ENCODE measurements at places on chromosomes 7 and 10.
A peak's percentile ranks its signal among the peaks of the same experiment; 100 is the strongest.

DNA sequence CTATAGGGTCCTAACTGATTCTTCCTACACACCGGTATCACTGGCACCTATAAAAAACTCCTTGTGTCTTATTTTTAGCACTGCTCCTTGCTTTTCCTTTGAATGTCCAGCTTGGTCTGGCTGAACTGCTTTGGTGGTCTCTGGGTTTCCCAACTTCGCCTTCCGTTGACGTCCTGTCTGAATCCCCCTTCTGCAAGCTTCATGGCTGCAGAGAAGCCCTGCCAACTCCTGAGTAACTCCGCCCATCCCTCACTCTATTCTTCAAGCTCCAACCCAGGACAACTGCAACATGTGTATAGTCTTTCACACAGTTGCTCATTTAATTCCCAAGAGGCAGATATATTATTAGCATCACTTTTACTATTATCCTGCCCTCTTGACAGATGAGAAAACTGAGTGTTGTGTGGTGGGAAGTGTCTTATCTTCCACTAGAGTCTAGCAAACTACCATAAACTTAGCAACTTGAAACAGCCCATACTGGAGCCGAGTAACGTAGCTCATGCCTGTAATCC is 40.9 kb downstream of the MTURN start:
- no peak for DNase-seq

GRCh38 chr10:127987467-127988380 is 80.8 kb downstream of the PTPRE start:
- no peak for DNase-seq

DNA sequence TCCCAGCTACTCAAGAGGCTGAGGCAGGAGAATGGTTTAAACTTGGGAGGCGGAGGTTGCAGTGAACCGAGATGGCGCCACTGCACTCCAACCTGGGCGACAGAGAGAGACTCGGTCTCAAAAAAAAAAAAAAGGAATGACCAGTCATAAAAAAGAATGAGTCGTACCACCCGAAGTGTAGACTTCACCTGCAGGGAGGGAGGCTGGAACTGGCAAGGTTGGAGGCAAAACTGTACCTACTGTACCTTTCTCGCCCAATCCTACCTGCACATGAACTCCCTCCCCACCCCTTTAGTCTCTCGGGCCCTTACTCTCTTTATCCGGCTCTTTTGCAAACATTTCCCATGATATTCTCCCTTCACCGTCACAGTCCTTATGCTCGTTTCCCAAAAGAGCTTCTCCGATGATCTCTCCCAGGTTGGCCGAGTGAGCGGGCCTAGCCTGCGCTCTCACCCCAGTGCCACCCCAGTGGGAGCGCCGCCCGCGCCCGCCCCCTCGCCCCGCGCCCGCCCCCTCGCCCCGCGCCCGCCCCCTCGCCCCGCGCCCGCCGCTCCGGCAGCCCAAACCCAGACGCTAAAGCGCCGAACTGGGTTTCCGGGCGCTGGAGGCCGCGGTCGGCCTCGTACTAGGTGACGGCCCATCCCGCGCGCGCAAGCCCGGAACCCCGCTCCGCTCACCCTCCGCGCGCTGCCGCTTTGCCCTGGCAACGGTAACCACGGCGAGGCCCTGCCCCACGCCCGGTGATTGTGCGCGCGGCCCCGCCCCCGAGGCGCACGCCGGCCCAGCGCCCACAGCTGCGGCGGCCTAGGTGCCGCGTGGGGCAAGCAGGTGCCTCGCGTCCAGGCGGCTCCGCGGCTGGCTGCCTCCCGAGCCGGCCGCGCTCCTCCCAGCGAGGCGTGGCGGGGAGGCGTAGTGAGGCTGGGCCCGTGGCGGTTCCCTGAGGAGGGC is at the start of gene SMKR1:
SMKR1 (plus strand) TSS at position 772 of the 948 bp plus-strand sequence. CDS start 294 bp downstream, outside the sequence.
- peak; percentile 85 for DNase-seq

DNA sequence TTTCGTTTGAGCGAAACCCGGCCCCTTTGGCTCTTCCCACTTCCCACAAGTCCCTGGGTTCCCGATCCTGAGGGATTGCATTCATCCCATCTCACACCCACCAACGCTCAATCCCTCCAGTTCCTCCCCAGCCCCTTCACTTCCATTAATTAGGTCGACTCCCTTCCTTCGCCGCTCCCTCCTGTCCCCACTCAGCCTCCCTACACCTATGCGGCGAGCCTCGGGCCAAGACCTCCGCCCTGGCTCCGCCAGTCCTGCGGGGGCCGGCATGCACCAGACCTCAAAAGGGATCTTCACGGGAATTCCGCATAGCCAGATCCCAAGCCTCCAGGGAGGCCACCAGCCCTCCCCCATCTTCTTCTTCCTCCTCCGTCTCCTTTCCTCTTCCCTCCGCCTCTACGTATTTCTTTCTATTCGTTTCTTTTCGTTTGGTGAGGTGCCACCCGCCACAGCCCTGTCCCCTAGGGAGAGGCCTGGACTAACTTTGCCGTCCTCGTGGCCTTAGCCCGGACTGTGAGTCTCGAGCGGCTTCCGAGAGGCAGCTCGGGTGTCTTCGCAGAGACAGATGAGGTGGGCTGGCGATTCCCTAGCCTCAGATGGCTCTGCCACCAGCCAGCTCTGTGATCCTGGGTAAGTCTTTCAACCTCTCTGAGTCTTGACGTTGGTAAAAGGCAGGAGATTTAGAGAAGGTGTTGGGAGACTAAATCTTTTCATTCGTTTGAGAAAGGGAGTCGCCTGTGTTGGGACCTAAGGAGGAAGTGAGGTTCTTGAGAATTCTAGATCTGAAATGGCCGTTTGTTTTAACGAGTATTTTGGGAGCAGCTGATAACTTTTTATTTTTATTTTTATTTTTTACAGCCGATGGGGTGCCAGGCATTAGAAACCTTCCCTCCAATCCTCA is 8.1 kb upstream of the LBX1 start:
- DNase-seq = no peak

DNA sequence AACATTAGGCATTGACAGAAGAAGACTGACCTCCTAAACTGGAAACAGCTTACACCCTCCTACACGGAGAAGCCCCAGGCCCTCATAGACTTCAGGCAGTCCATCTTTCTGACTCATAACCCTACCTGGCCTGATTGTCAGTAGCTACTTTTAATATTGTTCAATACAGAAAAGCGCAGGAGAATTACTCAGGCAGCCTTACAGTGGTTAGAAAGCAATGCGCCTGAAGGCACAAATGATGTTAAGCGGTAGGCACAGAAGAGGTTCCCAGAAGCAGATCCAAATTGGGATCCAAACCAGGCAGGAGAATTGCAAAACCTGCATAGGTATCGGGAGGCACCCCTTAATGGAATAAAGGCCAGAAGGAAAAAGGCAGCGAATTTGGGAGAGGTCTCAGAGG is 5.4 kb upstream of the CYREN start:
- no peak for DNase-seq

- no peak for DNase-seq
Observed at GRCh38 chr10:118958984-118959925, 70.3 kb upstream of the NANOS1 start.

DNA sequence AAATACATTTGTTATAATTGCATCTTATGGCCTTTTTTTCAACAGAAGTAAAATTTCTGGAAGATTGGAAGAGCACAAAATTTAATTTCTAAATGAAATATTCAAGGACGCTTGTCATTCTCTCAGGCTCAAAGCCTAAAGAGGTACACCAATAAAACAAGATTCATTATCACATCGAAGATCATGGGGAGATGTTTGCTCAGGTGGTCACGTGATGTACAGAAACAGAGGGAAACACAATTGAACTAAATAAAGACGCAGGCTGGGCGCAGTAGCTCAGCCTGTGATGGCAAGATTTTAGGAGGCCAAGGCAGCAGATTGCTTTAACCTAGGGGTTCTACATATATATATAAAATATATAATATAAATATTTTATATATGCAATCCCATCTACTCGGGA is 37.3 kb upstream of the TMEM254 start:
- DNase-seq = no peak

DNA sequence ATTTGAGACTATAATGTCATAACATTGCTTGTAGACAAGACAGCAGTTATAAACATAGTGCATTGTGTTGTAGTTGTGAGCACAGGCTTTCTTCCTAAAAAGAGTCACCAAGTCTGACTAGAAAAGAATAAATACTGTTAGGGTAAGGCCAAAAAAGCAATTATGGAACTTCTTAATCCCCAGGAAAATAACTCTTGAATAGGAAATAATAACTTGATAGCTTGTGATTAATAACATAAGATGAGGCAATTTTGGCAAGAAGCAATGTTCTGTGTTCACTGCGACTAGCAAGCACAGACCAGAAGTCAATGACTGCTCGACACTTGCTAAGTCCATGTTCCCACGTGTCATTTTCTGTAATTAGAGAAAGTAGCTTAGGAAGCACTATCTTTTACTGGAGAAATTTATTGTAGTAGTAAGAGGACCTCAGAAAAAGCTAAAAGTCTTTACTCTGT is 97.1 kb downstream of the AGMO start:
- DNase-seq = no peak

DNA sequence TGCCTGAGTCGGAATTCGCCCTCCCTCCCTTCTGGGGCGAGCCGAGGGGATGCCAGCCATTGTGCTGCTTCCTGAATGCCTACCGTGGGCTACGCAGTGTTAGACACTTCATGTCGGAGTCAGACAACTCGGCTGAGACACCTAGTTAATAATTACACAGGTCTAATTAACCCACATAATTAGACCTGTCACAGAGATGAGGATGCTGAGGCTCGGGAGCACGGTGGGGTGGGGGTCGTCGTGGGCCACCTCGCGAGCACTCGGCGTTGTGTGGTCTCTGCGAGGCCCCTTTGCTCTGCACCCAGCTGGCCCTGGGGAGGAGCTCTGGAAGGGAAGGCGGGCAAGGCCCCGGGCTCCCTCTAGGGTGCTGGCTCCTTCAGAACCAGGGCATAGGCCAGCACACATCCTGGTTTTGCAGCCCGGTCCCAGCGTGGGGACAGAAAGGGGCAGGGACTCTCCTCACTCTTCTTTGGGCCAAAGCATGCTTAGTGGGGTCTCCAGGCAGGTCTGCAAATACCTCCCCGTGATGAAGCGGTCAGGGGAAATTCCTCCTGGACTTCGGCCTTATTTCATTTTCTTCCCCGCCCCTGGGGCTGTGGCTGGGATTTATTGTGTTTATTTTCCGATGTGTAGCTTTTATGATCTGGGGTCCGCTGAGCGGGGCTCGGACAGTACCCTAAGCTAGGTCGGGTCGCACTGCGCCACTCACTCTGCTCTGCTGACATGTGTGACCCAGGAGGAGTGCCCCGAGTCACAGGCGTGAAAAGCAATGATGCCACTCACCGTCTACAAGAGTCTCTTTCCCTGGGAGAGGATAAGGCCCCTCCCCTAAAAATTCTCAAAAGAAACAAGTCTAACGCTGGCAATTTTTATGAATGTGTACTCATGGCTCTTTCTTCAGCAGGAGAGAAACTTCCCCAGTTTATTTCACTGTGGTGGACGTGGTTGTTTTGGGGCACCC is 4.9 kb upstream of the FOXL3 start:
- no peak for DNase-seq

GRCh38 chr7:69670701-69671100 is 72.4 kb downstream of the AUTS2 start:
- no peak for DNase-seq

DNA sequence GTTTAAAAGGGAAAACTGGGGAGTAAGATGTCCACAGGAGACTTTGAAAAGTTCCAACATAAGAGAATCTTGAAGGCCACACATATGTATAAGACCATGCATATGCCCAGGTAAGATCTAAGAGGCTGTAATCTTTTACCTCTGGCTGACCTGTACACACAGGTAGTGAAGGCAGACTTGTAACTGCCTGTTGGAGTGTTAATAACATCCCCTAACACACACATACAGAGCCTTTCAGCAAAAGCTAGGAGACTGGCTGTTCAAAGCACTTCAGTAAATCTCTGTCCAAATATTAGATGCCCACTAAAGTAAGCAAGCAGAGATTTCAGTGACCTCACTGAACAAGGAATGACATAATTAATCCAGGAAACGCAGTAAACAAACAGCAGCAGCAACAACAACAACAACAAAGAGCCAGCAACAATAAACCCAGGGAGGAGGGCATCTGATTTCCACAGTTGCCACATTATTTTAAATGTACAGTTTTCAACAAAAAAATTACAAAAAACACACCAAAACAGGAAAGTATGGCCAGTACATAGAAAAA is 15.0 kb downstream of the CYP51A1 start:
- DNase-seq = no peak

DNA sequence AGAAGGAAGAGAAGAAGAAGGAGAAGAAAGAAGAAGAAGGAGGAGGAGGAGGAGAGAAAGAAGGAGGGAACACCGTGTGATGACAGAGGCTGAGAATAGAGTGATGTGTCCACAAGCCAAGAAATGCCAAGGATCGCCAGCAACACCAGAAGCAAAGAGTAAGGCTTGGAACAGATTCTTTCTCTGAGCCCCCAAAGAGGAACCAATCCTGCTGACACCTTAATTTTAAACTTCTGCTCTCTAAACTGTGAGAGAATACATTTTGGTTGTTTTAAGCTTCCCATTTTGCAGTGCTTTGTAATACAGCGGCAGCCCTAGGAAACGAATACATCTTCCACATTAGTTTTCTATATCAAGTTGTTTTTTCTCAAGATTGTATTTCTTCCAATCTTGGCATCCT is 13.9 kb upstream of the WNT8B start:
- DNase-seq = no peak

GRCh38 chr7:129739427-129739826 is 127.9 kb downstream of the NRF1 start:
- no peak for DNase-seq

GRCh38 chr7:39589323-39590111 is 23.3 kb downstream of the YAE1 start:
- DNase-seq = no peak

Data from NCI-H1105 (cell line).